Left ventricle myocardium inferior (tissue), 1 donor: ENCODE measurements at places on chromosomes 2 and 18. TPM values are rescaled to one million over a fixed set of nuclear protein-coding genes. Genes with fewer than 3 reads are reported as not detected.
A peak's percentile ranks its signal among the peaks of the same experiment; 100 is the strongest.

GRCh38 chr2:51722311-51722710 is 690.4 kb upstream of the NRXN1 start:
- no peak for DNase-seq

DNA sequence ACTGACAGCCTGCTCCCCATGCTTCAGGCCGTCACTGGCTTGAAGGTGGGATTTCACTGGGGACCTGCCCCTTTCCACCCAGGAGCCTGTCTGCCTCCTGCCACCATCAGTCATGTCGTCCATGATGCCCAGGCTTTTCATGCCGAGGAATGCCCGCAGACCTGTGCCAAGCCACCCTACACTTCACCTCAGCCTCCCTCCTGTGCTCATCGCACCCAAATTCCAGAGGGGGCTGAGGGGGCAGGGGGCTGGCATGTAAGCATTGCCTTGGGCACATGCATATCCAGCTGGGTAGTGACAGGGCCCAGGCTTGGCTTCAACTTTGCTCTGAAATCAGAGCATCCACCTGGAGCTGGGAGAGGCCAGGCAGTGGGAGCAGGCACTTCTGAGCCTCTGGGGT is 20.9 kb upstream of the RPRM start:
- DNase-seq: no peak

DNA sequence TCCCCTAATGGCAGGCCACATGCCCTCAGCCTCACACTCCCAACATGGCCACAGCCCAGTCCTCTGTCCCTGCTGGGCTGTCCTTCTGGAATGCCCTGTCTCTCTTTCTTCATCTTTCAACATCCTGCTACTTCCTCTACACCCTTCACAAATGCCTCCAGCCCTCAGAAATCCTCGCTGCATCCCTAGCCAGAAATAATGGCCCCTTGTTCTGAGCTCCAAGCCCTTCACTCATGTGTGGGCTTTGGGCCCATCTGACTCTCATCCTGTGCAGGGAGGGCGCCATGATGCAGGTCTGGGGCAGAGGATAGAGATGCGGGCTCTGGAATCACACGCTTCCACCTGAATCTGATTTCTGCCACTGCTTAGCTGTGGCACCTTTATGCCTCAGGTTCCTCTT is 181.9 kb downstream of the TNS1 start:
- no peak for DNase-seq

GRCh38 chr2:193461431-193461934 is 1266.8 kb upstream of the TMEFF2 start:
- DNase-seq: no peak

- DNase-seq: no peak
Observed at GRCh38 chr2:200533754-200534153, 7.7 kb downstream of the SGO2 start.

Gene ERMN
- total RNA-seq: not detected

DNA sequence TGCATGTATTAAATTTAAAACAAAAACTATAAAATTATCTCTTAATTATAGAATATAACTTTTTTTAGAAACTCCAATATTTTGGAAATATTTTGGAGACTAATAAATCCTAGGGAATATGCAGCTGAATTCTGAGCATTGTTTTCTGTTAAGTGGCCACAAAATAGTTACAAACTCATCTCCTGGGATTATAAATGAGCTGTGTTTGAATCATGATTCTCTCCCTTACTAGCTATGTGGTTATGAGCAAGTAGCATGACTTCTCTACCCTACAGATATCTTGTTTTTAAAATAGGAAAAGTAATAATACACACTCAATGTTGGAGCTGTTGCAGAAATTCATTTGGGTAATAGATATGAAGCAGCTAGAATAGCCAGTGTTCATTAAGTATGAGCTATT is 137.9 kb upstream of the ITGA4 start:
- no peak for DNase-seq

DNA sequence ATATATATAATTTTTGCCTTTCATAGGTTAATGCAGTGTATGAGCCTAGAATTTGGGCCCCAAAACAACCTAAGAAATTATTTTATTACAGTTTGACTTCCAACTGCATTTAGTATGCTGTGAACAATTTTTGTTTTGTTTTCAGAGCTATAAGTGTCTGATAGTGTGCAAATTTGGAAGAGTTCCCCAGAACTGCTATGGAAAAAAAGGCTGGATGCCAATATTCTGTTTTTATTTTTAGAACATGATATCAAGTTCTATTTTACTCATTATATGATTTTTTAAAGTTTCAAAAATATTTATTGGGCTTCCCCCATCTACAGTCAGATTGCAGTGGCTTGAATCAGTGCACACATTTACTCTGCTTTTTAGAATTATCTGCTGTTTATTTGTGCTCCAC is 42.6 kb downstream of the MRPS9 start:
- DNase-seq: no peak

DNA sequence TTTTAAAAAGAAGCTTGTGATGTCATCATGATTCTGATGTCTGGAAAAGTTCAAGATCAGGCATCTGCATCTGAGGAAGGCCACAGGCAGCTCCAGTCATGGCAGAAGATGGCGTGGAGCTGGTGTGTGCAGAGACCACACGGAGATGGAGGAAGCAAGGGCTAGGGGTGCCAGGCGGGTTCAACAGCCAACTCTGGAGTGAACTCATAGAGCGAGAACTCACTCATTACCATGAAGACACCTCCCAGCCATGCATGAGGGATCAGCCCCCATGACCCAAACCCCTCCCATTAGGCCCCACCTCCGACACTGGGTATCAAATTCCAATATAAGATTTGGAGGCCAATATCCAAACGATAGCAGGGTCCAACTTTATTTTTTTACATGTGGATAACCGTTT is 61.6 kb downstream of the KCNG2 start:
- DNase-seq: no peak

DNA sequence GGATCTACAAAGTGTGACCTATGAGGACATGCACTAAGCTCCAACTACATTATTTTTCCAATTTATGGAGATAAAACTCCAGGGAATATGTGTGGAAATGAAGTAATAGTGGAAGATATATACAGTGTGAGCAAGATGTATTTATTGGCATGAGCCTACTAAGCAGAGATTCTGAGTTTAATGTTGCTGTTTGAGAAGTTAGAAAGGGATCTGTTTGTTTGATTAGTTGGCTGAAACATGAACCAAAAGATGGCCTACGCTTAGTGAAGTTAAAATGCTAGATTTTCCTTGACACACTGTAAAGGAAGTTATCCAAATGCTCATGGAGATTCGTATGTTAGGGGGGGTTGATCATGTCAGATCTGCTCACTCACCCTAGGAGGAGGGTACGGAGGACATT is 621.7 kb downstream of the TMEM182 start:
- DNase-seq: no peak

GRCh38 chr2:16007167-16007934 is 67.0 kb downstream of the MYCN start:
- DNase-seq: no peak

Gene COL3A1
- total RNA-seq: 98.5 TPM

GRCh38 chr18:64191069-64191468 is 42.2 kb upstream of the LINC00305 start:
- no peak for DNase-seq

- DNase-seq: no peak
Observed at GRCh38 chr2:239970004-239970623, 55.0 kb downstream of the NDUFA10 start.

DNA sequence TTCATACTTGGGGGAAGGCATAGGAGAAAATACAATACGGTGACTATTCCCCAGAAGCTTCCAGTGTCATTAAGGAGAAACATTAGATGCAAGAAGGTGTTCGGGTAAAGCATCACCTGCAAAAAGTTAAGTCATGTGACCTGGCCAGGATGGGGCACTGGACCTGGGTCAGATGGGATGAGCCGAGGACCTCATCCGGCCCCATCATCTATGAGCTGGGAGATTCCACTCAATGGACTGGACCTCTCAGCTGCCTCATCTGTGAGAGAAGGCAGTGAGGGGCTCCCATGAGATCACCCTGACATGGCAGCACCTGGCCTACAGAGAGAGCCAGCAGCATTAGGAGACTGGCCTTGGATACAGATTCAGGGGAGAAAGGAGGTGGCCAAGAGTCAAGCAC is 111.4 kb upstream of the TEX51 start:
- no peak for DNase-seq

DNA sequence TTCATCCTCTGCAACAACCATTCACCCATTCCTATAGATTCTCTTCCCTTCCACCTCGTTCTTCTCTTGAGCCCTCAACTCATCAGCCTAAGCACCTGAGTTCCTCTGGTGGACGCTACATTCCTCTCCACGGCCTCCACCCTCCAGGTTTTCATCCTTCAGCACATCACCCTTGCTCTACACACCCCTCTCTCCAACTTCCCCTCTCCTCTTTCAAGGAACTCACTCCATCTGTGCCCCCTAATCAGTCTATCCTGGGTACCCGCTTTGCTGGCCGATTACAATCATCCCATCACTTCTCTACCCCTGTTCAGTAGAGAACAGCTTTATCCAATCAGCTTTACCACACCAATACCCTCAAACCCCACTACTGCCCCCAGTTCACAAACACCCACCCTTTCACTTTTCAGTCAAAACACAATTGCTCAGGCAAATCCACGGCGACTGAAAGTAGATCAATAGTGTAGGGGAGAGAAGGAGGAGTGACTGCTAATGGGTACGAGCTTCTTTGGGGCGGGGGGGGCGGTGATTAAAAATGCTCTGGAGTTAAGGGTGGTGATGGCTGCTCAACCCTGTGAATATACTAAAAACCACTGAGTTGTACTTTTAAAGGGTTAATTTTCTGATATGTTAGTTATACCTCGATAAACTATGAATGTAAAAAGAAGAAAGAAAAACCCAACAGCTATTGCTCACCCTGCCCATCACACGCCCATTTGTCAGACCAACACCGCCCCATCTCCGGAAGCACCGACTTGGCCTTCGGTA is 857 bp downstream of the DYM start:
- no peak for DNase-seq

Gene RAD51AP2
- 0.14 TPM for total RNA-seq

GRCh38 chr2:11446733-11447248 is 19.2 kb downstream of the E2F6 start:
- DNase-seq: no peak

- DNase-seq: no peak
Observed at GRCh38 chr2:4246364-4247131, 543.2 kb downstream of the DCDC2C start.

Gene CPLX4
- not detected for total RNA-seq

DNA sequence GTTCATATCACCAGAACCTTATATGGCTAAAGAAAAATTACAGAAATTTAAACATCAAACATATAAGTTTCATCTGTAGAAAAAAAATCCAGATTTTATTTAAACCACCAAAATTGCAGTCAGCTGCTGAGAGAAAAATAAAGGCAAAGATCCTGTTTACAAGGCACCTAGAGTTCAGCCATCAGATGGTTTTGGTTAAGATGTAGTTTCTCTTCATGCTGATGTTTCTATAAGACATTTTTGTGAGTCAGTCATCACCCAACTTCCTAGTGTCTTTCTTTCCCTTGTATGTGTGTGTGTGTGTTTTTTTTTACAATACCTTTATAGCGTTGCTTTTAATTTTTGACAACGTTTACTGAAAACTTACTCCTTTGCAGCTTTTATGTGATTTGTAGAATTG is 26.1 kb upstream of the MMADHC start:
- no peak for DNase-seq

- DNase-seq: no peak
Observed at GRCh38 chr2:241105641-241106040, 3.6 kb upstream of the MTERF4 start.

Gene FBXO36
- 0.58 TPM for total RNA-seq

GRCh38 chr2:201642579-201643215 is 606 bp downstream of the TMEM237 start:
- DNase-seq: peak; percentile 80

DNA sequence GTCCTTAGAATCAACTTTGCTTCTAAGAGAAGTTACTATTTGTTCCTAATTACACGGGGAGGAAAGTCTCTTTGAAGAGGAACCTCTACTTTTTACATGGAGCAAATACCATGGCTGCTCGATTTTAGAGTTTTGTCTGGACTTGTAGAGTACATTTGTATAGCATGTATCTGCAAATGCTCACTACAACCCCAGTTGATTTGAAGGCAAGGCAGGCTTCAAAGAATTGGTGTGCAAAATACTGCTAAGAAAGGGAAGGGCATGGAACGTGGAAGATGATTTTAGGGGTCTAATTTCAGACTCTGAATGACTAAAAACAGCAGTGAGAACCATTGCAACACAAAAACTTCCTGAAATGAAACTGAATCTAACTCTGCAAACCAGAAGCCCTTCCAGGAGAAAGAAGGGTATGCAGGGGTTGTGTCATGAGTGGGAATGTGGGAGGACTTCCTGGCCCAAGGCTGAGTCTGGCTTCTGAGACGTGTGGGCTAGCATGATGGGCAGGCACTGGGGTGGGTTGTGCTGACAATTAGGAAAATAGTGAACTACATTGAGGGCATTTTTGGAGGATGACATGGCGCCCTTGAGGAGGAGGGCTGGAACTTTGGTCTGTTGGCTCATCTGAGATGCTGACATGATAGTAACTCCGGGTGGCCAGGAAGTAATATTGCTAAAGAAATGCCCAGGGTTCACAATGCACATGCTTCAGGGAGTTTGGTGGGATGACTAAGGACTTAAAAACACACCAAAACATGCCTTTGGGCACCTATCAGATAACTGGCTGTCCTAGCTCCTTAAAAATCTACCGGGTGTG is 18.9 kb upstream of the IL1R2 start:
- no peak for DNase-seq

GRCh38 chr18:79877163-79878091 is 74.0 kb downstream of the SLC66A2 start:
- no peak for DNase-seq

- DNase-seq: no peak
Observed at GRCh38 chr2:2901384-2902345, 476.0 kb downstream of the EIPR1 start.

Gene CHRNG
- not detected for total RNA-seq

Gene SCYGR4
- not detected for total RNA-seq

DNA sequence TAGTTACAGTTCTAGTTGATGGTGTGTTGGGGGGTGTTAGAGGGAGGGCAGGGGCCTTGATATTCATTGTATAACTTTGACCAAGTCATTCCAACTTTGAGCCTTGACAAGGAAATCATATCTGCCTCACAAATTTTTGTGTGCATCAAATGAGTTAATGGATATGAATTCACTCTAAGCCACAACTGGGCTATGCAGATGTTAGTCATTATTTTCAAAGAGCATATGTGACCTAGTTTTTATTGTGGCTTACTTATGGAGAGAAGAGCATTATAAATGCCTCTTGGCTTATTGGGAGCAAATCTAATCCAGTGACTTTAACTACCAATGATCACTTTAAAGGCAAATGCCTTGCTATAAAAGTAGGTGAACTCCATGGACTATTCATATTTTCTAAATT is 250.2 kb downstream of the LPIN1 start:
- DNase-seq: no peak

DNA sequence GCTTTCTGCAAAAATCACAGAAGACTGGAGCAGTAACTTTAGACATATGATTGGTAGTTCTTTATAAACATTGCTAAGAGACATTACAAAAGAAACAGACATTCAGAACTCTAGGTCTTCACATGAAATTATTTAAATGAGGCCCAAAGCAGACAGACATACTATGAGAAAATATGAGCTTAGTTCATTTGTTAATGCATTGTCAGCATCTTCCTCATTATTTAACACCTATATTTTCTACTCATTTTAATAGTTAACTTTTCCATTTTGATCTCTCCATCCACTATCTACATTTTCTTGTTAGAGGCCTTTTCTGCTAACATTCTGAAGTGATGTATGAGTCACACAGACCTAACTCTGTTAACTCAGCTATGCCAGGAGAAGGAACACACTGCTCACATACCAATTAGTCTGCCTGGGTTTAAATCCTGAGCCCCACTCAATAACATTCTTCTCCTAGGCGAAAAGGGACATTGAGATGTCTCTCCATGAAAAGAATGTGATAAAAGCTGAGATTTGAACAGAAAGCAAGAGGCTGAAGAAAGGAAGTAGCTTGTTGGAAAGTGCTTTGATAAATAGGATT is 400.3 kb upstream of the PKDCC start:
- DNase-seq: no peak
